Urinary bladder (tissue), 4 donors: ENCODE measurements at places on chromosomes 11 and 22. TPM values are rescaled to one million over a fixed set of nuclear protein-coding genes. Genes with fewer than 3 reads are reported as not detected.

The MS4A12 gene
- polyA plus RNA-seq, result not detected

The MUC5AC gene
- not detected for polyA plus RNA-seq

The TTC28 gene
- polyA plus RNA-seq, result 15.9 TPM

DNA sequence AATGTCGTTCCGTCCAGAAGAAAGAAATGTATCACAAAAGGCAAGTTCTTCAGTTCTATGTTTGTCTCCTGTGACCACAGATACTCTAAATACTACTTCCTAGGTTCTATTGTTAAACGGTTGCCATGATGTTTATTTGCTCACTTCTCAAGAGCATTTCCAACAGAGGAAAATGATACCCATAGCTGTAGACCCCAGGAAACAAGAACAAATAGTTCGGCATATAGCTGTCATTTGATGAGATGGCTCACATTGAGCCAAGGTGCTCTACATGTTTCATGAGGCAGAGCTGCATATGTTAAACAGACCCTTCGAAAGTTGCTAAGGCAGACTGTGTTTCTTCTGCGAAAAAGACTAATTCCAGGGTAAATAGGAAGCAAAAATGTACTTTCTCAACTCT, 15.4 kb upstream of the ANGPTL5 start:
- no peak for DNase-seq

DNA sequence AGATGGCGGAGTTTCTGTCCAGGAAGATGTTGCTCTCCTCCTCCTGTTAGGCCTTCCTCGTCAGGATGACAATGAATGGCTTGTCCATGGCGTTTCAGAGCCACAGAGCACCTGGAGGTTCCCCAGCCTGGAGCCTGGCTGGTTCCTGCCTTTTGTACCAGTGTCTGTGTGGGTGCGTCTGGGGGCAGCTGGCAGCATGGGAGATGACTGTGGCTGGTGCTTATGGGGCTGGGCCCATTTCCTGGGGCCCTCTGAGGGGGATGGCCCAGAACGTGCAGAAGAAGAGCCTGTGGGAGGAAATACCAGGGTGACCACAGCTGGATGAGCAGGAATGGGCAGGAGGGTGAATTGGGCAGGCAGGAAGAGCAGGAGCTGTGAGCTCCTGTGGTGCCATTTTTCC, 6.7 kb downstream of the SLC37A2 start:
- DNase-seq, result no peak

DNA sequence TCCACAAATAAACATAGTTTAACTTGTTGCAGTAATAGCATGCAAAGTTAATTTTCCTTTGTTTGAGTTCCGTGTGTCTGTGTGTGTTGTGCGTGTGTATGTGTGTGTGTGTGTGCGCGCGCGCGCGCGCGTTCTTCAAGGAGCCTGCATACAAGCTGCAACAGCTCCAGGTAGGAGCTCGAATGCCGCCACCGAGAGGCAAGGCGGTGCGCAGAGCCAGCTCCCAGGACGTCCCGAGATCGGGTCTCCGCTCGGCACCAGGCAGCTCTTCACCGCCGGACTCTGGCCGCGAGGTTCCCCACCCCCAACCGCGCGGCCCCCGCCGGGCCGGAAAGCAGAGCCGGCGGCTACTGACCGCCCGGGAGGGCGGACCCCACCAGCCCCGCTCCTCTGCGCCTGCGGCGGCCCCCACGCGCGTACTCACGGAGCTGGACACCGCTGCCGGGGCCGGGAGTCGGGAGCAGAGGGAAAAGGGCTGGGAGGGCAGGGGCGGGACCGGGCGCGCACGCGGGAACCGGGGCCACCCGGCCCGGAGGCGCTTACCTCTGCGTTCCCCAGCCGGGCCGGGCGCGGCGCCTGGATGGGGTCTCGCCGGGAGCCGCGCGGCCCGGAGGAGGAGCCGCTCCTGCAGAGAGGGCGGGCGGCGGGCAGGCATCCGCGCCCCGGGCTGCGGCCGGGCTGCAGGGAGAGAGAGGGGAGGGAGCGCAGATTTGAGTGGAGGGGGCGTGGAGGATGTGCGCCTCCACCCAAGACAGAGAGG, 40.4 kb upstream of the AKIP1 start:
- peak; percentile 59 for DNase-seq

- no peak for DNase-seq
These were observed 19.8 kb downstream of the MCM5 start for GRCh38 chr22:35419756-35420155.

GRCh38 chr11:67117672-67118180, 1.3 kb upstream of the KDM2A start:
- DNase-seq, result no peak
